ENCODE measurements at places on chromosomes 5 and 9.

- DNase-seq, result no peak
These were observed 138.4 kb upstream of the DMRTA1 start for GRCh38 chr9:22308177-22308576.

- no peak for DNase-seq
These were observed 89.4 kb downstream of the KCTD16 start for GRCh38 chr5:144260121-144260520.

DNA sequence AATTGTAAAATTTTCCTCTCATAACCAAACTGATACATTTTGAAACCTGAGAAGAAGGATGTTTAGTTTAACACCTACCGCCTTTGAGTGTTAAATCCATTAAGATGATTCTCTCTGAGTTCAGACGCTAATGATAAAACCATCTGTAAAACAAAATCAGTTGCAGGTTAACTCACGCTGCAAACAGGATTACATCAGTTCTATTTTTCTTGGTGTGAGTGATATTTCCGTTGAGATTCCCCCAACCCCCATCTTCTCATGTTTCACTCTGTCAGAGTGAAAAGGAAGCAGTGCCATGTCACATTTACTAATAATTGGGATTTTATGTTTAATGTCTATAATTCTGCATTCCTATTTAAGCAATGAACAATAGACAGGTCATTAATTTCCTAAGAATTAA is 146.5 kb downstream of the FANCC start:
- no peak for DNase-seq

GRCh38 chr5:97998941-97999340 is 774.5 kb upstream of the RGMB start:
- no peak for DNase-seq

GRCh38 chr5:67732471-67732870 is 483.1 kb upstream of the PIK3R1 start:
- no peak for DNase-seq

- DNase-seq, result no peak
These were observed 98.5 kb downstream of the SNX18 start for GRCh38 chr5:54616031-54616430.

DNA sequence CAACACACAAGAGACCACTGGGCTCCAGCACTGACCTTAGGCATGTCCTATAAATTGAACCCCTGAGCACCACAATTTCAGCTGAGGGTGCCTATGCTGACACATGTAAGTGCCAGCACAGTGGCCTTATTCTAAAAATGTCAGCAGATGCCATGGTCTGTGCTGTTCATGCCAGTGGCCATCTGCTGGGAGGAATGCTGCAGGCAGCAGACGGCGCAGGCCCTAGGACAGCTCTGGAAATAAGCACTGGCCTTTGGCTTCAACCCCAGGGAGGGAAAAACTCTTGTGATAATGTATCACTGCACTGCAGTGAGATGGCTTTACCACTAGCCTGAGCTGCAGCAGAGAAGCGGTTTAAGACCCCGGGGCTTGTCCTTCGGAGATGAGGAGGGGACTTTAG is 98.5 kb downstream of the SYK start:
- DNase-seq, result no peak

DNA sequence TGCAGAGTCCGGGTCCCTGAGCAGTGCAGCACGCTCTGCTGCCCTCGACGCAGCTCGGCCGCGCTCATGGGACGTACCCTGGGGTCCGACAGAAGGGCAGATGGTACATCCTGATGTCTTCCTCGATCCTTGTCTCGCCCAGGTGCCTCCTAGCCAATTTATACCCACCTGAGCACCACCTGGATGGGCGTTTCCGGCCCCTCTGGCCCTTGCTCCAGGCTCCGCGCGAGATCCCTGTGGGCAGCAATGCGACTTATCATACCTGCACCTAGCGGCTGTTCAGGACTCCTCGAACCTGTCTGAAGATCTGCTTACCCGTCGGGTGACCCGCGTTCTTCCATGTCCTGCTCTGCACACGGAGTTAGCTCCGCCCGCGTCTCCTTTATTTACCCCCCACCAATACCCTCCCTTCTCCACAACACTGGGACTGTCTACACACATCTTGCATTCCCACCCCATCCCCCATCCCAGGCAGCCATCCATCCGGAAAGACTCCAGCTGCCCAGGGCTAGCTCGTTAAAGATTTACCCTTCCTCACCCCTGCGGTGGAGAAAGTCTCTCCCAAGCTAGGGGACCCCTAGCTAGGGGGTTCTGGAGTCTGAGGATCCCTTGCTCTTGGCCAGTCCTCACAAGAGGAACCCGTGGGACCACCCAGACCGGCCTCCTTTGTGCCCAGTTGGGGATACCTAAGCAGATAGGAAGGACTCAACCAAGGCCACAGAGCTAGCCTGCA is at the start of gene KIF12:
Gene KIF12, minus strand, starts transcription at position 357 of the 733 bp plus-strand sequence. Its CDS starts 16 bp downstream, at position 341.
- DNase-seq, result no peak

DNA sequence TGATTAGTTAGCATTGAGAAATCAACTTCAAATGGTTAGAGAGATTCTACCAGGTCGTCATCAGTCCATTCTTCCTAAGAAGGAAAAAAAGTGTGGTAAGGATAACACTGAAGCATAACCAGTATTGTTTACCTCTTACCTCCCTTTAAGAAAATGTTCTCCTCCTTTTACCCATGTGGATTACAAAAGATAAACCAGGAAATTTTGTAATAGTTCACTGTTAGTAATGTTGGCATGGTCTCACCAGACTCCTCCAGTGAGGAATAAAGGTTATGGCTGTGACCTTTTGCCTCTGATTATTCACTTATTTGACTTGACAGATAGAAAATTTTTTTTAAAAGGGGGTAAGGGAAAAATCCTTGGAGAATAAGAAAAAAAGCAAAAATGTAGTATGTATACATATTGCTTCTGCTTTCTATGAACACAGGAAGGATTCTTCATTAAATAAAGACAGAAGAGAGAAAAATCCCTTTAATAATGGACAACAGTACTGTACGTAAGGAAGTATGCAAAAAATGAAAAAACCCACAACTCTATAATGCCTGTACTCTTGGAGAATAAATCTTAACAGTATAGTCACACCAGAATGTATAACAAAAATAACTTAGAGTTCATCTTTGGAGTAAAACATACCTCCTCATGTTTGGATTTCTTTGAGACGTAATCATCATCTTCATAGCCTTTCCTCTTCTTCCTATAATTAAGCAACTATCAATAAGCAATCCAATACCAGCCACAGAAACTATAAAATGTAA is 18.1 kb downstream of the CCNH start:
- DNase-seq, result no peak

DNA sequence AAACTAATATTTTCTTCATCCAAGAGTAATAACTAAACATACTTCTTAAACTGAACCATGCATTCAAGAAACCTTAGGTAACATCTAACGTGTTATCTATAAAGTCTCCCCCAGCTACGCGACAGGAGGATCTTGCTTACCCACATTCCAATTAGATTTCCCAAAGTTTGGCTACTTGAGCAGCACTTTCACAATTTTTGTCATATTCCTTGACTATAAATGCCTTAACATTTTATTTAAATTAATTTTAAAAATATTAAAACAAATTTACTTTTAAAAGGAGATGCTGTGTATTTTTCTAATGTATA is 25.3 kb upstream of the IFNE start:
- DNase-seq, result no peak

DNA sequence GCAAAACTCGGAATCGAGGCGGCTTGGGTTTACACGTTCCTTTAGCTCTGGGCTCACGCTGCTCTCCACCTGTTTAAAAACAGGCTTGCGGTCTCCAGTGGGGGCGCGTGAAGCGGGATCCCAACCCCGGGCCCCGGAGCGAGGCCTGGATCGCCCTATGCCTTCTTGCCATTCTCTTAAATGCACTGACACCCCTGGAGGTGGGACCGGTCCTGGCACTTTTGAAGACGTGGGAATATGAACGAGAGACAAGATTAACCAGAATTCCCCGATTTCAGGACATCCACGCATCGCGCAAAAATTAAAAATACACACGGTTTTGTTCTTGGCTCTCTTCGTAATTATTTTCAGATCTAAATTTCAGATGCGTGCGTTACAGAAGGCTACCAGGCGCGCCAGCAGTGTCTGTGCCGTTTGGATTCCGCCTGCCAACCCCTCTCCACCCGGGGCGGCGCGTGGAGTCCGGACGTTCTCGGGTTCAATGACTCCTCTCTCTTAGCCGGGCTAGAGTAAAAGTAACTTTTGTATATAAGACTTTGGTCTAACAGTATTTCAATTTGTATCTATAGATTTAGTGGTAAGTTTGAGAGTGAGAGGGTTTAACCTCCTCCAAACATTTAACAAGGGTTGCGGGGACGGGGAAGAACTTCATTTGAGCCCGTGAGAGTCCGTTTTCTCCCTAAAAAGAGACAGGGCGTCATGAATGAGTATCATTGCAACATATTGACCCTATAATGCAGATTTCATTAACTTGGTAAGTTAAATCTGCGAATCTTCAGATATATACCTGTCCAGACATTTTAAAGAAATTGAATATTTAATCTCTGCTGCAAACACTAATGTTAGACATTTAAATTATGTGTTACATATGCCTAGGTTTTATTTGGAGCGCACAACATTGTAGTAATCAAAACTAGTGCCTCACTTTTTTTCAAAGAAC is 3.8 kb downstream of the FOXD1 start:
- DNase-seq, result no peak

GRCh38 chr5:171541341-171541776 is 121.9 kb downstream of the FGF18 start:
- no peak for DNase-seq

GRCh38 chr5:59276325-59276675 is 617.2 kb downstream of the PDE4D start:
- no peak for DNase-seq

GRCh38 chr5:81817980-81818379 is 67.1 kb upstream of the SSBP2 start:
- no peak for DNase-seq

DNA sequence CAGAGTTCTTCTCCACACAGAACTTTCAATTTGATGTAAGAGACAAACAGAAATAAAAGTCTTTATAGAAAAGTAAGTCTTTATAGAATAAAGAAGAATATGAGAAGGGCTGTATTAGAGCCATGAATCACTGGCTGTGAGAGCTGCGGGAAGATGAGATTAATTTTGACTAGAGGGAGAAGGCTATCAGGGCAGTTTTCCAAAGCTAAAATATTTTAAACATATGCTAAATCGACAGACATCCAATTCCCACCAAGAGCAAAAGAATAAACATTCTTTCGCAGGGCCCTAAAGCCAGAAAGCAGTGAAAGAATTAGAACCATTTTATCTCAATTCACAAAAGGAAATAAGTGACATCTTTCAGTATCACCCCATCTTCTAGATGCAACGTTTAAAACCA is 208.3 kb upstream of the MAP3K1 start:
- DNase-seq, result no peak

DNA sequence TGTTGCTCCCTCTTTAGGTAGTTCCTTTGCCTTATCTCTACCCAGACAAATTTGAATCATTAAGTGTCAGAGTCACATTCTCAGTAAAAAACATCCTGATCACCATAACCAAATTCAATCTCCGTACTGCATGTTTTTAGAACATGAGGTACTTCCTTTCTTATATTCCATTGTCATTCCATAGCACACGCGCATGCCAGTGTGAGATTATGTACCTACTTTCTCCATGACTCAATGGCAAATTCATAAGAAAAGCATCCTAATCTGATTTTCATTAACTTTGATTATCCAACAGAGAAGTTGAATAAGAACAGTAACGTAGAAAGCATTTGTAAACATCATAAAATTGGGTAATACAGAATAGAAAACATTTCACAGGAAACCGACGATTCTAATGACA is 1118.6 kb upstream of the CDH9 start:
- DNase-seq, result no peak

DNA sequence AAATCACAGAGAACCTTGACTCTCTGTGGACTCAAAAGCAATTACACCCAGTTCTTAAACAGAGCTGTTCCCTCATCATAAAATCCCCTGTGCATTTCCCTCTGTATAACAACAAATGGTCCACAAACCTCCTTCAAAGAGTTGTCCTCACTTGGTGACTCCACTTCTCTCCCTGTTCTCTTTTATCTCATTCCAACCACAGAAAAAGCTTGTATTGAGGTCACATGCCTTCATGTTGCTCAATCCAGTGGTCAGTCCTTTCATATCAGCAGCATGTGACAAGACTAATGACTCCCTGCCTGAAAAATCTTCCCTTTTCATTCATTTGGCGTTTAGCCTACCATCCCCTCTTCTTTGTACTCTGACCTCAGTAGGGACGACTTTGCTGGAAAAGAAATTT is 158.0 kb downstream of the DEPDC1B start:
- DNase-seq, result no peak

- DNase-seq, result no peak
These were observed 193.4 kb downstream of the CDK5RAP2 start for GRCh38 chr9:120386390-120387131.

DNA sequence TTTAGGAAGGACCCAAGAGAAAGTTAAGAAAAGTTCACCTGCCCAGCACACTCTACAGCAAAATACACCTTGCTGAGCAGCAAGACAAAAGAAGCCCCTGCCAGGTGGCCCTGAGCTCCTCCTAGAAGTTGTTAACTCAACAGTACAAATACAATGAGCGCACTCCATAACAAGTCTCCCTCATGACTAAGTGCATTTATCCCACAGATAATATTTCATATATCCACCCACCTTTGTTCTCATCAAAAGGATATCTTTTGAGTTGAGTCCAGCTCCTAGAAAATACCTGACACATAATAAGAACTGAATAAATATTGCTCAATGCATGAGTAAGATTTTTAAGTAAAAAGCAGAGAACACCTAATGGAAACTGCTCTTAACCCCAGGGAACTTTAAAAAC is 73.3 kb downstream of the ABCA1 start:
- no peak for DNase-seq

DNA sequence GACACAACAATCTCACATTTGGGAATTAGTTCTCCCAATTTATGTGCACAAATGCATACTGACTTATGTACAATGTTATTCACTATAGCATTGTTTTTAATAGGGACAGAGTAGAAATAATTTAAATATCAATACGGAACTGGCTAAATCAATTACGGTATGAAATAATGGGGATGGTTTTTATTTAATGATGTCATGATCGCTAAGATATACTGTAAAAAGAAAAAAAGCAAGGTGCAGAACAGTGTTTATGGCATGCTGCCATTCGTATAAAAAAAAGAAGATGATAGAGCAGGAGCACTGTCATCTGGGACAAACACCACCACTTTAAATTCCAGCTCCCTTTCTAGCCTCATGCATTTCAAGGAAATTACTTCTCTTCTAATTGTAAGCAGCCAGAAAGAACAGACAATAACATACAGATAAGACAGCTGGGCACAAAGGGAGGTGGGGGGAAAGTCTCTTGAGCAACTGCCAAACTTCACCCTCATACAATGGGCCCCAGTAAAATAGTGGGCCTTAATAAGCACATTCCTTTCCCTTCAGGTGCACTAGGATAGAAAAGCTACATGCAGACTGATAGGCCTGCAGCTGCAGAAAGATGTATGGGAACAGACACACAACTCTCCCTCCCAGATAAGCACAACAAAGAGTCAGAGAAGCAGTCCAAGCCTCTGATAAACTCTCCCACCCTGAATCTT is 8.4 kb downstream of the SREK1IP1 start:
- DNase-seq, result no peak

All from stimulated activated CD8-positive, alpha-beta memory T cell treated with anti-CD3 and anti-CD28 coated beads, Interleukin-15, amount 100 ng/mL, for 4 hours (primary cell).